ENCODE measurements at places on chromosomes 5 and 9.

GRCh38 chr5:96509721-96510350 lies 76.8 kb upstream of the PCSK1 start:
- no peak for DNase-seq

GRCh38 chr5:92927291-92927778 lies 653.7 kb downstream of the NR2F1-AS1 start:
- no peak for DNase-seq

- no peak for DNase-seq
Measured at GRCh38 chr5:125289606-125290005, 543.2 kb upstream of the ZNF608 start.

GRCh38 chr9:37554318-37554717 lies 21.9 kb downstream of the FBXO10 start:
- DNase-seq, result no peak

DNA sequence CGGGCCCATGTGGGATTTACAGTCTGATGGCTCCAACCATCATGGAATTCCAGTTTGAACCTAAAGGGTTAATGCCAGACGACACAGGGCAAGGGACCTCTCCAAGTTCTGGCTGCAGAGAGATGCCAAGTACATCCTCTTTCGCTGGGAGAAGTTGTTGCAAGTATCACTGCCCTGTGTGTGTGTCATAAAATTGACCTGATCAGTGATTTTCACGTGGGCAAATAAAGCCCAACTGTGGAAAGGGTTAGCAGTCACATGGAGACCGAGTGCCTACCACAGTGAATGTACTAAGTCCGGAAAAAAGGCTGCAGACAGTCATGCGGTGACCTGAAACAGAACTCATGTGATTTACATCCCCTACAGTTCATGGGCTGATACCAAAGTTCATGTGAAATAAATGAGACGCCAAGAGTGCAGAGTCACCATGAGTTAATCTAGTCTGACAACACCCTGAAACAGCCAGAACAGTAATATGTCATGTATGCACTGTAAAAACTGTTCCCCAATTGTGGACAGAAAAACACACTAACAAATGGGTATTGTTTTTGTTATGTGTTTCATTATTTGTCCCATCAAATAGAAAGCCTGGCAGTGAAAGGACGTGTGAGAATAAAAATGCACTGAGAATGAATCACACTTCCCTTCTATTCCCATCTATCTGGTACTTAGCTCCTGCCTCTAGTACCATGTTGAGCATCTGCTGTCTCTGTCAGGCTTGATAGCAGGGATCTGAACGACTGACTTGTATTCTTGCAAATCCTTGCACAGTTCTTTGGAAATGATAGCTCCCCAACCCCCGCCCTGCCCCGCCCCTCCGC lies 115.7 kb downstream of the SUSD1 start:
- DNase-seq, result peak; percentile 15

GRCh38 chr9:95313010-95313498 lies 4.5 kb downstream of the FANCC start:
- DNase-seq, result peak; percentile 74

DNA sequence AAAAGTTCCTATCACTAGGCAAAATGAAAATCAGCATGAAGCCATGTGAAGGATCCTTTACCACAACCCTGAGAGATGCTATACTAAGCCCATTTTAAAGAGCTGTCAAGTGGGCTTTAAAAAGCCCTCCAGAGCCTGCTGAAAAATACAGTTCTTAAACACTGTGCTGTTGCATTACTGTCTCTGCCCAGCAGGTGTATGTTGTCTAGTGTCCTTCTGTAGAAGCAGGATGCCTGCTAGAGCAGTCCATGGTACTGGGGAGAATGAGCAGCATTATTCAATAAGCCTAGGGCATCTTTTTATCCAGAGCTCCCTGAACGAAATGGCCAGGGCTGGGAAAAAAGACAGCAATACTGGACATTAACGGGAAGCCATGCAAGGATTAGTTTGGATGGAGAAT lies 126.2 kb upstream of the PLCXD3 start:
- DNase-seq, result no peak

GRCh38 chr9:93810028-93810971 lies 144.9 kb downstream of the BARX1 start:
- DNase-seq, result no peak

DNA sequence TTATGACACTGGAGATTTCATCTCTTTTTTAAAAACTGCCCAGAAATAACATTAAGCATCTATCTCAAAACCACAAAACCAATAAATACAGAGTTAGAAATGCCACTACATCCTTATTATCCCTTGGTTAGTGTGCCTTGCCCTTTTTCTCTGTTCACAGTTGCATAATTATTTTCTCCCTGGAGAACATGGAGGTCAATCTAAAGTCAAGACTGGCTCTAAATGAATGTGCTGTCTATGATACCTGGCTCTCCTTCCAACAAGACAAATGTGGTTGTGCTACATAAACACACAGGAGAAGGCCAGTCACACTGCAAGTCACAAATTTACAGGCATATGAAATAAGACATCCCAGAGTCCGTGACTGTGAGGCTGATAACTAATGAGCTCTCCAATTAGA lies 2.8 kb downstream of the FBN2 start:
- DNase-seq, result no peak

DNA sequence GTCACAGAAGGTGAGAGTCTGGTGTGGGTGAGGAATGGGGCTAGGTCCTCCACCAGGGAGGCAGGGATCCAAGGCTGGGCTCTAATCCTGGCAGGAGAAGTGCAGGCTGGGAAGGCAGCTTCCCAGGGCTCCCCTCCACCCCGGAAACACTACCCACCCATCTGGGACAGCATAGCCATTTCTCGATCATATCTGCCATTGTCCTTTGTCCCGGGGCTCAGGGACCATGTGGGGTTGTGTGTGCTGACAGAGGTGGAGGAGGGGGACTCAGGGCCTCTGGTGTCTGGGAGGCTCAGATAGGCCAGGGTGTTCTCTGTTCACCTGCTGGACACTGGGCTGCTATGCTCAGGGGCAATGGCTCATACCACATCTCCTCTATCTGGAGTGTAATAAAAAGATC lies 32.2 kb upstream of the STRBP start:
- no peak for DNase-seq

DNA sequence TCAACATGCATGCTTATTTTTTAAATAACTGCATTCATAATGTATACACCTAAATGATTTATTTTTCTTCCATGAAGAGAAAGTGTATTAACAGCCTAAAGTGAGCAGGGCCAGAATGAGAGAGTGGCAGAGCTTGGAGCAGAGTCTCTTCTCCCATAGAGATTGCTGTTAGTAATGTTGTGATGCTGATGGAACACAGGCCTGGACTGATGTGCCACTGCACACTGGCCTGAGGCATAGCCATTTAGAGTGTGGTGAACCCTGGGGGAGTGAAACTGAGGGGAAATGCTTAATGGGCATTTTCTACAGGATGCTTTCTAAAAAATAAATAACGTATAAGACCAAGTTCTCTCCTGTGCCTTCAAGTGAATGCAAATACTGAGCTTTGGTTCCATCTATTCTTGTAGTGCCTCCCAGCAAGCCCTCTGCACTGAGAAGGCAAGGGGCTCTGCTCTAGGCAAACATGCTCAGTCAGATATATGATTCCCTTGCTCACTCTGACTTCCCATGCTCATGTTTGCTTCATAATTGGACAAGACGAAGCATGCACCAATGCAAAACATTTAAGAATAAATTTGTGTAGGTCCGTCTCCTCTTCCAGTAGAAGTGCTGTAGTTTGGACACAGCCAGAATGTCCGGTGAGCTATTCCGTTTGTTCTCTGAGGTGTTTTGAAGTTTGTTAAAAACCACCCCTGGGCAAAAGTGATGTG lies 185.7 kb downstream of the PBX3 start:
- no peak for DNase-seq

DNA sequence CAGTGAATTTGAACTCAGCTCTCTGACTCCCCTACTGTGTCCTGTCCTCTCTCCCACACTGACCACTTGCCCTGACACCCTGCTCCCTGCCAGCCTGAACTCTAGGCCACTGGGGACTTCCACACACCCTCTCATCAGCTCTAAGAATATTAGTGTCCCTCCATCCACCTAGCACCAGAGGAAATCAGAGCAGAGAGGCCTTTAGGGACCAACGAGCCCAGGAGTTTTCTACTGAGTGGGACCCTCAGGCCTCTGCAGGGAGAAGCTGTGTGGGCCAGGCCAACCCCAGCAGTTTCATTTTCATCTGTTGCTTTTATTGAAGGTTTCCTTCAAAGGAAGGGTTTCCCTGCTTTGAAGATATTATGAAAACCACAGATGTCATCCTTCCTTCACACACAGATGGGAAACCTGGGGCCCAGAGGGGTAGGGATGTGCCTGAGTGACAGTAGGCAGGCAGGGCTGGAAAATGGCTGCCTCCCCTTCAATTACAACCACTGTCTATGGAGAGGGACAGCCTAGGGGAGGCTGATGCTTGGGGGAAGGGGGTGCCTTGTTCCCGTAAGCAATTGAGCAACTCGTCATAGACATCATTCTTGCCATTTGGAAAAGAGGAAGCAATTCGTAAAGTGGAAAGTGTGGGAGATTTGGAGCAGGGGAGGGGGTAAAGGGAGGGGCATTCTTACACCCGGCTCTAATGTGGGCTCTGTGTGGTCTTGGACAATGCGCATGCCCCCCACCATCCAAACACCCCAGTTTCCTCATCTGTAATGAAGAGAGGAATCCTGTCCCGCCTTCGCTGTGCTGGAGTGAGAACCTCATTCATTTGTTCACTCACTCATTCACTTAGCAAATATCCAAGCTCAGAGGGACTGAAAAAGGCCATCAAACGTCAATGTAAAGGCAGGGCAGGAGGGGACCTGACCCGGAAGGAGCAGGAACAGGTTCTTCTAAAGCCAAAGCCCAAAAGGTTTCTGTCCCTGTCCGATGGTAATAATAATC lies 3.9 kb downstream of the GLIPR2 start:
- no peak for DNase-seq

GRCh38 chr5:138870611-138871010 lies 4.5 kb downstream of the LRRTM2 start:
- no peak for DNase-seq

DNA sequence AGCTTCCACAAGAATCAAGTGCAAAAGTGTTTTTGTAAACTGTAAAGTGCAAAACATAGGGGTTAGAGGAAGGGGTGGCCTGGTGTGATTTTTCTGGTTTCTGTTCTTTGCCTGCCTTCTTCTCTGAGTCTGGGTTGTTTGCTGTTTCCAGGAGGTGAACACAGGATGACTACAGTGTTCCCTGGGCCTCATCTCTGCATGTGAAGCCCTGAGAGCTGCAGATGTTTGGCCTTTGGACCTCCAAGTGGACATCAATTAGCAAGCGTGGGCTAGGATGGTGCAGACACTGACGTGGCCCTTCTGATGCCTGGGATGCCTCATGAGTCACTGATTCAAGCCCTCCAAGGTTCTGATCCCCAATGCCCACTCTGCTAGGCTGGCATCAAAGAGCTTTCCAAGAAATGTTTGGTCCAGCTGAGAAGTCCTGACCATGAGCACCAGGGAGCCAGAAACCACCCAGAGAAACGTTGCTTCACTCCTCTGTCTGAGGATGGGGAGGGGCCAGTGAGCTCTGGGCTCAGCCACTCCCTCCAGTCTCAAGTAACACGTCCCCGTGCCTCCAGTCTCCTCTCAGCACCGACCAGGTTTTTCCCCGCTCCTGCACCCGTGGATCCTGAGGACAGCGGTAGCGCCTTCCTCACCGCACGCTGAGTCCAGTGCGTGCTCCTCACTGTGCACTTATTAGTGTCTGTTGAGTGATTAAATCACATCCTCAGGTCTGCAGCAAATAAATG lies 7.6 kb downstream of the IL9 start:
- DNase-seq, result no peak

DNA sequence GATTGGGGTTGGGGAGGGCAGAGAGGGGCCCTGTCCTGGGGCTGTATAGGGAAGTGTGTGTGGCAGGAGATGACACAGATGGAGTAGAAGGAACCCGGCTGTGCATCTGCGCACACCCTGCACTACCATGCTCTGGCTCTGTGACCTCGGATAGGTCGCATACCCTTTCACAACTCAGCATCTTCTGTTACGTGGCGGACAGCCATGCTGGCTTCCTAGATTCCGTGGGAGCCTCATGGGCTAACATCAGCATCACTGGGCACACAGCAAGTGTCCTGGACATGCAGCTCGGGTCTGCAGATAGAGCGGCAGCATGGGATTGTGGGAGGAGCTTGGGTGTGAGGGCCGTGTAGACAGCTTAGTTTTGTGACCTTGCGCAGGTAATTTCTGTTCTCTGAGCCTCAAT lies 9.2 kb downstream of the ARPC5L start:
- DNase-seq, result no peak

DNA sequence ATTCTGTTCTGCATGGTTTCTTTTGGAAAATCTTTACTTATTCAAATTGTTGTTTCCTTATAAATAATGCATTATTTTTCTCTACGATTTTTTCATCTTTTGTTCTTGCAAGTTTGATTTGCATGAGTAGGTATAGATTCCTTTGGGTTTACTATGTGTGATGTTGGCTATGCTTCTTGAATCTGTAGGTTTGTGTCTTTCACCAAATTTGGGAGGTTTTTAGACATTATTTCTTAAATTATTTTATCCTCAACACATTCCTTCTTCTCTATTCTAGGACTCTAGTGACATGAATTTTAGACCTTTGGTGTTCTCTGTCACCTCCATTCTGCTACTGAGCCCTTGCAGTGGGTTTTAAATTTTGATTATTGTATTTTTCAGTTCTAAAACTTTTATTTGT lies 219.0 kb downstream of the CWC27 start:
- no peak for DNase-seq

DNA sequence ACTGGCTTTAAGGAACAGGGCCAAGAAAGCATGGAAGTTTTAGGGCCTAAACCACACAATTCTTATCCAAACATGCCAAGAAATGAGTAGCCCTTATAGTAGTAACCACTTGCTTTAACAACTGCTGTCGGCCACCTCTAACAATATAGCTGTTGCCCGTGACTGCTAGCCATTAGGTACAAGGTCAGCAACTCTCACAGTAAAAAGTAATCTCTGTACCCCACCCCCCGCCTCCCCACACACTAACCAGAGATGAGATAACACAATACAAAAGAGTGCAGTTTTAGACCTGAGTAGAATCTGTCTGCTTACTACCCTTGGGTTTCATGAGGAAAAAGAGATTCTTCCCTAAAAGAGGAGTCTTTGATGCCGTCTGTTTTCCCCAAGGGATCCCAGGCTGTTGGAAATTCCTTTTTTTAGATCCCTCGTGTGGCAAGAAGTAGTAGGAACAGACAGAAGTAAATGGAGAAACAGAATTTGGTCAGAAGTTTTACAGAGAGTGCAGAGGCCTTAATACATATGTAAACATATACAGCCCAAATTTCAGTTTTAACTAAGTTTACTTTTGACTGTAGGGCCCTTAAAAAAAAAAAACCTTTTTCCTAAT lies 94.3 kb downstream of the WDR41 start:
- DNase-seq, result no peak

DNA sequence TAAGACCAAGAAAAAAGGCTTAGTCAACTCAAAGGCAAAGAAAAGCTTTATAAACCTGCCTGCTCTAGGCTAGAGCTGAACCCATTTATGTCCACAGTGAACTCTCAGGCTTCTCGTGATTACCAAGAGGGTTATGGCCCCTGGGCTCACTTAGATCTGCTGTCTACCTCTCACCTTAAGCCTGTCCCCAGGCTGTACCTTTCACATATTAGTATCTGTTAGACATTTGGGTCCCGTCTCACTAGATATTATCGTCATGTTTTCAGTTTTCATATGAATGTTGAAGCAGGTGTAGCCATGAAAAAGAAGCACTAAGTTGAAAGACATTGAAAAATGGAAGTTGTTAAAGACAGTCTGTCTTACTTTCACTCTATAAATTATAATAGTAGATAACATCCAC lies 75.2 kb upstream of the COX7C start:
- no peak for DNase-seq
